ENCODE measurements at places on chromosomes 11 and 22.

- no peak for DNase-seq
Measured at GRCh38 chr11:69051381-69052342, 2.9 kb downstream of the TPCN2 start.

DNA sequence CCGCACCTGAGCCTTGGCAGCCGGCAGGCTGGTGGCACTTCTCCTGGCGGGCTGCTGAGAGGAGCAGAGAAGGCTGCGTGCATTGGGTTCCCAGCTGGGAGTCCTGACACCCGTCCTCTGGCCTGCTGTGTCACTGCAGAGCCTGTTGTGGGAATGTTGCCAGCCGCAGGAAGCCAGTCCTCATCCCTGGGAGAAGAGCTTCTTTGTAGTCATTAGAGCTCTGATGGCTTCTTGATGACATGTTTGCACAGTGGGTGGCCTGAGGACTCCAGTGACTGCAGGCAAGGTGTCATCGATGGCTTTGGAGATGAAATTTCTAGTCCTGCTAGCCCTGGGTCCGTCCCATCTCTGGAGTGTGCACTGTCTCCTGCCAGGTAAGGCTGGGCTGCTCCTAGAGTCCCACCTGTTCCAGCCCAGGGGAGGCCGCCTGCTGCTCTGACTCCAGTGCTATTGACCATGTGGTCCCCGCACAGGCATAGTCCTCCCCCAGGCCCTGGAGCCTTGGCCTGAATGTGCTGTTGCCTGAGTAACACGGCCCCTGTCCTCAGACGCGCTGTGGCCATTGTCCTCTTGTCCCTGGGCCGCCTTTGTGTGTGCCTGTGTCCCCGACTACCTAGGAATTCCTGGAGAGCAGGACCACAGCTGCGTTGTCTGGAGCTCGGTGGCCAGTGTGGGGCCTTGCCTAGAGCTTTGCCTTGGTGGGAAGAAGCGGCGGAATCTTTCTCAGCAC is 129.2 kb downstream of the CACNA1I start:
- no peak for DNase-seq

DNA sequence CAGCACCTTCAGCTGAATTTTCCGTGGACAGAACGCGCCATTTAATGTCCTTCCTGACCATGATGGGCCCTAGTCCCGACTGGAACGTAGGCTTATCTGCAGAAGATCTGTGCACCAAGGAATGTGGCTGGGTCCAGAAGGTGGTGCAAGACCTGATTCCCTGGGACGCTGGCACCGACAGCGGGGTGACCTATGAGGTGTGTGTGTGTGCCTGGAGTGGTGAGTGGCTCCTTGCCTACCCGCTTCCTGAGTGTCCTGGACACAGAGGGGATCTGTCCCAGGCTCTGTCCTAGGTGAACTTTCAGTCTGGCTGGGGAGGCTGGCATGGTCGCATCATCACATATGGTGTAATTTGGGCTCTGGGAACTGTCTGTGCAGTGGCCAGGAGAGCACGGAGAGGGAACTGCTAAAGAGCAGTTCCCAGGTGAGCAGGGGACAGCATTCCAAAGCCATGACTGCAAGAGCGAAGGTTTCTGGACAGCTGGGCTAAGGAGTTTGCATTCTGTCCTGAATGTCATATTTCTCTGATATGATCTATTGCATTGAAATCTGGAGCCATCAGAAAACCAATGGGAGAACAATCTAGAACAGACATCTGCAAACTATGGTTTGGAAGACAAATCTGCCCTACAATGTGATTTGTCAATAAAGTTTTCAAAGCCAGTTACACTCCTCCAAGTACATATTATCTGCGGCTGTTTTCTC is 104.3 kb downstream of the RRAS2 start:
- DNase-seq: no peak

GRCh38 chr11:77647654-77648305 is 10.2 kb upstream of the CLNS1A start:
- DNase-seq: no peak

- DNase-seq: no peak
Measured at GRCh38 chr11:75477614-75477935, 44.6 kb upstream of the KLHL35 start.

DNA sequence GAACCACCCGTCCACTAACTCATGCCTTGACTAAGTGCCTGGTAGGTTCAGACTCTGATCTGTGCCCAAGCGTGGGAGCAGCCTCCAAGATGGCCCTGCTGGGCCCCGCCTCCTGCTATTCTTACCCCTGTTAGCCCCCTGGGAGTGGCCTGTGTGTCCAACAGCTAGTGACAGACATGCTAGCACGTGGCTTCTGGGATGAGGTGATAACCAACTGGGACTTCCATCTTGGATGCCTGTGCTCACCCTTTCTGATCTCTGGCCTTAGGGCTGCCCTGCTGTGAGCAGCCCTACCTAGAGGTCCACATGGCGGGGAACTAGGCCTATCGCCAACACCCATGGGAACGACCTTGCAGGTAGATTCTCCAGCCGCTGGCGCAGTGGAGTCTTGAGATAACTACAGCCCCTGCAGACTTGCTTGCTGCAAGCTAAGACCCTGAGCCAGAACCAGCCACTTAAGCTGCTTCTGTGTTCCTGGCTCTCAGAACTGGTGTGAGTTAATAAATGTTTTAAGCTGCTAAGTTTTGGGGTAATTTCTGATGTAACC is 2.7 kb downstream of the MRPL21 start:
- DNase-seq: no peak

GRCh38 chr11:92340839-92341238 is 116.2 kb downstream of the FAT3 start:
- DNase-seq: no peak

GRCh38 chr11:7576726-7577290 is 63.0 kb downstream of the PPFIBP2 start:
- DNase-seq: no peak

DNA sequence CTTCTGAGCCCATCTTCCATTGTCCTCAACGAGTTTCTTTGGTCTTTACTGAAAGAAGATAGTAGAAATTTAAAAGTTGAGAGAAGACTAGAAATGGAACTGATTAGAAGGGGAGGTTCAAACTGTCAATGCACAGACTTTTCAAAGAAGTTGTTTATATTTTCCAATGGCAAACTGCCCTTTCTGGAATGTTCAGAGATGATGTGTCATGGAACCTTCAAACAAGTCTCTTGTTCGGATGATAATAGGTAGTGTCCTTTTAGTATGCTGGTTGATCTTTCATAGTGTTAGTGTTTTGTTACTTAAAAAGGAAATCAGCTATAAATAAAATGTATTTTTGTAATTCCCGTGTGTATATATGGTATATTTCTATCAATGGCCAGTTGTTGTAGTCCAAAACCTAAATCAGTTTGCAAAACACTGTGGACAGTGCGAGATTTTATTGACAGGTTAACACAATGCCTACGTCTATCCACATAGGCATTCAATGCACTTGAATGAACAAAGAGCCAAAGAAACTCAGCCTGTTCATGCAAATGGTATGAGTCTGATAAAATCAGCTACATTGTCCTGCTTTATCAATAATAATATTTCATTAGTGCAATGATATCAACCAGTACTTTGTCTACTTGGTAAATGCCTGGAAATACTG is 30.9 kb downstream of the C11orf91 start:
- no peak for DNase-seq

GRCh38 chr22:32922186-32922585 is 120.7 kb downstream of the TIMP3 start:
- no peak for DNase-seq

DNA sequence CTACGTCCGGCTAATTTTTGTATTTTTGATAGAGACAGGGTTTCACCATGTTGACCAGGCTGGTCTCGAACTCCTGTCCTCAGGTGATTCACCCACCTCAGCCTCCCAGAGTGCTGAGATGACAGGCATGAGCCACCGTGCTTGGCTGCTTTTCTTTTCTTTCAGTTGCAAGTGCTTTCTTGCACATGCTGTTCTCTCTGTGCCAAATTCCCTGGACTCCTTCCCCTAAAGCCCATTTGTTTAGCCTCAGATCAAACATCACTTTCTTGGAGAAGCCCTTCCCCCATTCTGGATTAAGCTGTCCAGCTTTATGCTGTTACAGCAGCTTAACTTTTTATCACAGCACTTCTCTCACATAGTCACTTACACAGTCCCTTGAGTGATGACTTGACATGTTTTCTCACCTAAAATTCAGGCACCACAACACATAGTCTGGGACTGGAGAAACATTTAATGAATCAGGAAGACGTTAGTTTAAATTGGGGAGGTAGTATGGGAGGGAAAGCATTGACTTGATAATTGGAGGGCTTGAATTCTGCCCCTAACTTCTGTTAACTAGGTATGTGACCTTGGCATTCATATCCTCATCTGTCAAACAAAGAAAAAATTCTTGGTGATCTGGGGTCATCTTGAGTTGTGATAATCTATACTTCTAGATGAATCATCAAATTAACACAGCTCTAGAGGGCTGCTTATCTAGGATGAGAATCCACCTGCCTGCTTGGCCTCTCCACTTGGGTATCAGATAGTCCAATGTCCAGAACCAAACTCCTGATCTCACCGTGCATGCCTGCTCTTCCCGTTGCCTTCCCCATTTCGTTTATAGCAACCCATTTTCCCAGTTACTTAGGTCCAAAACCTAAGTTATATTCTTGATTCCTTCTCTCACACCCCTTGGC is 18.4 kb downstream of the ACO2 start:
- no peak for DNase-seq

DNA sequence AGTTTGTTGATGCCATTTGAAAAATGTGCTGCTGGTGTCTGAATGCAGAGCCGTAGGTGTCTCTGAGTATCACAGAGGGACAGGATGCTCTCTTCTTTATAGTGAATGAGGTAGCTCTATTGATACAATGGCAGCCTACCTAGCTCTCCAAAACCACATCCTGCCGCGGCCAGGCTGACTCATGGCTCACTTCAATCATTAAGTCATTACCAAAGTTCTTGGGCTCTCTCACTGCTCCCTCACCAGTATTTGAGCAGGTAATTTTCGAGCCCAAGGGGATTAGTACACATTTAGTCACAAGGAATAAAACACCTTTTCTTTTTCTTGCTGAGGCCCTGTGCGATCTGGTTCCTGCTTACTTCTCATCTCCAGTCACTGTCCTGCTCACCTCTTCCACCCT is 509.0 kb upstream of the LARGE1 start:
- no peak for DNase-seq

DNA sequence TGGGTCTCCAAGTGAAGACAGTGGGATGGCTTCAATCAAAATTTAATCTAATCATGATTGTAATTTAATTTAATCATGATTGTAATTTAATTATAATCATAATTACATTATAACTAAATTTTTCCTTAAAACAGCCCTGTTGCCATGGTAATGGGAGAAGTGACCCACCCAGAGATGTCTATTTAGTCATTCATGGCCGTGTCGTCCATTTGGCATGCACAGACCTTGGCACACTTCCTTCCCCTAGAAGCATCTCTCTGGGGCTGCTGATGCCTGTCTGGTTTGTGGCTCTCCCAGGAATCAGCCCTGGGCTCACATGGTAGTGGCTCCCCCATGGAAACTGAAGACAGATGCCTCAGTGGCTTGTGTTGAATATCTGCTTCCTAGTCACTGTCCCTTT is 27.0 kb downstream of the P4HA3 start:
- no peak for DNase-seq

- DNase-seq: no peak
Measured at GRCh38 chr22:21651521-21652009, 9.5 kb downstream of the SDF2L1 start.

DNA sequence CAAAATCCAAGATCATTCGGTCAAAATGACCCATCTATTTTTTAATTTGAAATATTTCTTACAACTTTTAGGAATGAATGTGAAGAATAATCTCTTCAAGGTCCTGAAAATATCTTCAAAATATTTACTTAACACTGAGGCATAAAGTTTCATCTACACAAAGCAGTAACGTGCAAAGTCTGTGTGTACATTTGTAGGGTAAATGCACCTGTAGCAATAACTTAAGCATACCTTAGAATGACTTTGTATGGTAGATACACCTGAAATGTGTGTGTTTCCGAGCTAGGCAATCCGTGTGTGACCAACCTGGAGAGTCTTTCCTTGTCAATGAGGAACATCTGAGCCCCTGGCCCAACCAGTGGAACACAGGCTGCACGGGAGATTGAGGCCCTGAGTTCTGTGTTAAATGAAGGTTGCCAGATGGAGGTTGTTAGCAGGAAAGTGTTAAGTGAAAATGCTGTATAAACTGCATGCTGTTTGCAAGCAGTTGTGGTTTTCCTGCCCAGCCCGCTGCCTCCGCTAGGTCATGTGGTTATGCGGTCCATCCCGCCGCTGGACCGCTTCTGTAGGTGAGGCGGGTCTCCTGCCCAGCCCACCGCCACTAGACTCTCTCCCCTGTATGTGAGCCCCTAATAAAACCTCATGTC is 7.6 kb upstream of the CTR9 start:
- DNase-seq: peak; percentile 75

GRCh38 chr22:29011240-29012100 is 50.2 kb downstream of the C22orf31 start:
- no peak for DNase-seq

GRCh38 chr11:45724153-45724552 is 58.7 kb upstream of the CHST1 start:
- no peak for DNase-seq
